T1000 (cell line): ENCODE measurements at places on chromosomes 12 and 14.

GRCh38 chr14:88929656-88930436, 105.4 kb downstream of the TTC8 start:
- DNase-seq: no peak

- DNase-seq: no peak
Observed at GRCh38 chr14:99562856-99563748, 40.9 kb downstream of the CCDC85C start.

DNA sequence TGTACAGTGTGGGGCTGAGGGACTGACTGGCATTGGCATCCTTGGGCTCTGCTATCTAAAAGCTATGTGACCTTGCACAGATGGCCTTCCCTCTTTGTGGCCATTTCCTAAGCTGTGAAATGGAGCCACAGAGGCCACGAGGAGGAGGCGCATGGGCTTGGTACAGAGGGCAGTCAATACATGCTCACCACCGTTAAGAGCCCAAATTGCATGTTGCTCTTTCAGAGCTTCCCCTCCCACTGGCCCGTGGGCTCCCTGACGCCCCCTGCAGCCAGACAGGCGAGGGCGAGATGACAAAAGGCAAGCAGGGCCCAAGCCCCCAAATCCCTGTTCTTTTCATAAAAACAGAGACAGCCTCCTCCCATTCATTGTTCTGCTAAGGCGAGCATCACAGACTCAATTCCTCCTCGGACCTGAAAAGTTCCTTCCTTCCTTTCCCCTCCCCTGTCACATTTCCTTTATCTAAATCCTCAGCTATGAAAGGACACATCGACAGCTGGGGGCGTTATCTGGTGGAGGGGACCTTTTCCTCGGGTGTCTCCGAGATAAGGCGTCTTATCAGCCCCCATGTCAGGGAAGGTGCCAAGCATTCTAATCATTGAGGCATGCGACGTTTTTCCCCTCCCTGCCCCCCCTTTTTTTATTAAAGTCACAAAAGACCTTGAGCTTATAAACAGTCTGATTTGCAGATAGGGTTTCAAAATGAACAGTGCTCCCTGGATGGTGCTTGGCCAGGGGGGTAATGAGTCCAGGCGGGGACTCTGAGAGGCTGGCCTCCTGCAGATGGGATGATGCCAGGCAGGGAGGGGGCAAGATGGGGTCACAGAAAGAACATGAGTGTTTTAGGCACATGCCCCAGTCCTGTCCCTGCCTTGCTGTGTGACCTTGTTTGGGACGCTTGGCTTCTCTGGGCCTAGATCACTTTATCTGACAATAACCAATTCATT, 26.4 kb downstream of the FAM222A start:
- DNase-seq: no peak

GRCh38 chr14:33738491-33738890, 212.4 kb downstream of the EGLN3 start:
- DNase-seq: no peak

GRCh38 chr12:28497889-28498411, 307.7 kb downstream of the CCDC91 start:
- no peak for DNase-seq

DNA sequence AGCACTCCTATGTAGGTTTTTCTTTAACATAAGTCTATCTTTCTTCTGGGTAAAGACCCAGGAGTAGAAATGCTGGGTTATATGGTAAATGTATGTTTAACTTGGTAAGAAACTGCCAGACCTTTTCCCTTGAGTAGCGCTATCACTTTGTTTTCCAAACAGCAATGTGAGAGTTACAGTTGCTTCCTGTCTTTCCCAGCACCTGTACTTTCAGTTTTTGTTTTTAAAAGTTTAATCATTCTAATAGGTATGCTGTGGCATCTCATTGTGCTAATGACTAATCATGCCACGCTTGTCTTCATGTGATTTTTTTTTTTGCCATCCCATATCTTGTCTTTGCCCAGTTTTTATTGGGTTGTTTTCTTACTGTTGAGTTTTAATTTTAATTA, 28.1 kb downstream of the GIT2 start:
- DNase-seq: no peak

- no peak for DNase-seq
Observed at GRCh38 chr14:56744016-56744415, 66.3 kb downstream of the OTX2 start.

- DNase-seq: no peak
Observed at GRCh38 chr12:89525305-89525823, 483 bp downstream of the POC1B start.

DNA sequence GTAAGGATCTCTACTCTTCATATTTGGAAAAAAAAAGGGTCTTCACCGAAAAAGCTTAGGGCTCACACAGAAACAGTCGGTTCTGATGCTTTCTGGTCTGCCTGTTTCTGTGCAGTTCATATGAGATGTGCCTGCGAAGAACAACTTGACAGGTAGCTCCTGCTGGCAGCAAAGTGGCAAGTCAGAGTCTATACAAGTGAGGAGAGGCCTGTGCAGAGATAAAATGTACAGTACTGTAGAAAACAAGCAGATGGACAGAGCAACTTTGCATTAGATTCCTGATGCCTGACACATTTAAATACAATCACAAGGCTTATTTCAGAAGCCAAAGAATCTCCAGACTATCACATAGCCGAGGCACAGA, 936.0 kb downstream of the DIO2 start:
- DNase-seq: no peak

DNA sequence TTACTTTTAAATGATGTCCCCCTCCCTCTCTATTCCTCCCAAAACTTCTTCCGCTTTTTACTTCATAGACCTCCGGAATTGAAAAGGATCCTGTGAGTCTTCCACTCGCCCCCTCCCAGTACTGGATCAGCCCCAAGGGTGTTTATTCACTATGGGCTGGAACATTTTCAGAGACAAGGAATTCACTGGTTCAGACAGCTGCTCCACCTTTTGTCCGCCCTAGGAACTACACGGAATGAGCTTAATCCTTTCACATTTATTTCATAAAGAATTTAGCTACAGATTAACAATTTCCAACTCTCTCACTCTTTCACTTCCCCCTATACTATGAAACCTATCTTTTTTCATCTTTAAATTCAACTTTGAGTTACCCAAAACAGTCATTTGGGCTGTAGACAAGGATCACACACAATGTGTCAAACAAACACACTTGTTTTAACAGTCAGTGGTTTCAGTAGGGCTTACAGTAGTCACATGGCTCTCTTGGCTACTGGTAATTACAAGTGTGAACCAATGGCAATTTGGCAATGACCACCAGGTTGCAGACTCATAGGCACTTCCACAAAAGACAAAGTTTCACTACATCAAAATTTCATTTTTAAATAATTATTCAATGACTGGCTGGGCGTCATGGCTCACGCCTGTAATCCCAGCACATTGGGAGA, 20.6 kb downstream of the CNIH1 start:
- peak; percentile 27 for DNase-seq

DNA sequence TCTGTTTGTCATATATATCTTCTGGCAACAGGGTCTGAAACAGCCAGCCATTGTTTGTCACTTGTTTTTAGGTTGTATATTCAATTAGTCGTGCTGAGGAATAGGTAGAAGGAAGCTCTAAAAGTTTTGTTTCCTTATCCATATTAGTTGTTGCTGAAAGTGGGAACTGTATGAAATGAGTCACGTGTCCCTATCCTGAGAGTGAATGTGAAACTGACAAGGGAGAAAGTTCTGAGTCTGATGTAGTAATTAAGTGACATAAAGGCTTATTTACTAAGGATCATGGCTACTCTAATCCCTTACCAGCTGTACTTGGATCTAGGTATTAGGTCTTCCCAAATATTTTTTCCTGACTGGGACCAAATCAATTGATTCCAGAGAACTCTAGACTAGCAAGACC, 16.4 kb downstream of the FAM234B start:
- no peak for DNase-seq

- DNase-seq: no peak
Observed at GRCh38 chr14:38210587-38211216, 3.0 kb downstream of the SSTR1 start.

DNA sequence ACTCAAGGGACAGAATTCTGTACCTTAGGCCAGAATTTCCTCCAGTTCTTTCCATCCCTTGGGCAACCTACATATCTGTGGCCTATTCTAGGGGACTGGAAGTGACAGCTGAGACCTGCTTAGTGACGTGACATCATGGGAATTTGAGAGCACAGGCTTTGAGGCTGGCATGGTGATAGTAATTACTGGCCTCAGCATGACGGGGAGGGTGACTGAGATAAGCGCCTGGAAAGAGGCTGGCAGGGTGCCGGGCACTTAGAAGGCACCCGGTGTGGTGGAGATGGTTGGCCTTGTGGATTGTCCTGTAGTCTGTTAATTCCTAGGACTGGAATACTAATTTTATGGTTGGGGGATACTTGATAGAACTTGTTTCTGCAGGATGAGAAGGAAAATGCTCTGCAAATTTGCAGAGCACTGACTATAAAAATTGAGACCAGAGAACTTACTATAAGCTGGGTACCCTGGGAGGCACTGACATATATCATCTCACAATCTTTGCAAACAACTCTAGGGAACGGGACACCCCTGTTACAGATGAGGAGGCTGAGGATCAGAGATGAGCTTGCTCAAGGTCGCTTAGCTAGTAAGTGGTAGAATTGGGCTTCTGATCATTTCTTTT, 42.2 kb upstream of the TBX3 start:
- no peak for DNase-seq

GRCh38 chr12:78403681-78404080, 460.9 kb upstream of the SYT1 start:
- DNase-seq: no peak

DNA sequence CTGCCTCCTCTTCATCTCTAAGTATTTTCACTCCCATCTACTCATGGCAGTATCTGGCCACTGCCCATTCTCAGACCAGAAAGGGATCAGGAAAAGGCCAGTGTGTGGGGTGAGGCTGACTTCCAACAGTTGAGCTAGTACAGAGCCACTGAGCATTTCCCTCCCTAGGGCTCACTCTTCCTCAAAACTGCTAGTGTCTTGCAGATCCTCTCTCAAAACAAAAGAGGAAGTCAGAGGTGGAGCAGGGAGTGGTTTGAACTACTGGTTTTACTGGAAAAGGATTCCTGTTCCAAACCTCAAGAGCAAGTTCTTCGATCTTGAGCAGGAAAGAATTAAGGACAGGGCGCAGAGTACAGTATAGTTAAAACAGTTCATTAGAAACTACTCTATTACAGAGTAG, 11.7 kb upstream of the RNASE10 start:
- DNase-seq: no peak

DNA sequence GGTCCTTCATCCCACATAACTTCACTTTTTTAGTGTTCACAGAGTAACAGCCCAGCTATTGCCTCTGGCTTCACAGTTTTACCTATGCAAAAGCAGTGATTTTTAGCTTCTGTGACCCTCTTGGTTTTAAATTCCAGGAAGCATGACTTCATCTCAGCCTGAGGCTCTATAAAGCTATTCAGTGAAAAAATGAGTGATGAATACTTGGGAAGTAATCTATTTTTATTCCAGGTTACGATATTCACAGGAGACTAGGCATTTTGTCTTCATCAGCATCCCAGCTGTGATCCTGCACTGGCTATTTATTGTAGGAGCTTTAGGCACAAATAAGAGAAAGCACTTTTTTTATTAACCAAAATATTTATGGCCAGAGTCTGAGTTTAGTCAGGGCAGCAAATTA, 164.8 kb downstream of the SNAPC1 start:
- no peak for DNase-seq

DNA sequence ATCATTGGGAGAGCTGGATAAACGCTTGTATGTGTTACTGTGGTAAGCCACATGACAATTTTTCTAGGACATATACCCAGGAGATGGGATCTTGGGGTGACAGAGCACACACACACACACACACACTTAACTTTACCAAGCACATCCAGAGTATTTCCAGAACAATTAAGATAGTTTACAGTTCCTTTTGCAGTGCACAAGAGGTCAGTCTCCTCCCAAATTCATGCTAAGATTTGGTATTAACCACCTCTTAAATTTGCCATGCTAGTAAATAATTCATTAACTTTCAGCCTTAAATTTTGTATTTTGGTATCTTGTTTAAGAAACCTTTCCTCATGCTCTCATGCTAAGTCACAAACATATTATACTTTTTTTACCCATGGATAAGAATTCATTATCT, 33.9 kb upstream of the LIMA1 start:
- DNase-seq: no peak

GRCh38 chr12:101828463-101829196, 2.1 kb downstream of the GNPTAB start:
- DNase-seq: no peak

GRCh38 chr12:57770734-57771133, 1.2 kb downstream of the METTL1 start:
- DNase-seq: no peak

- no peak for DNase-seq
Observed at GRCh38 chr12:54053003-54053750, 458 bp upstream of the HOXC4 start.

- DNase-seq: no peak
Observed at GRCh38 chr14:84826294-84826693, 703.6 kb upstream of the FLRT2 start.

GRCh38 chr12:85405781-85406522, 125.9 kb downstream of the ALX1 start:
- DNase-seq: no peak

GRCh38 chr14:58171090-58171489, 19.1 kb upstream of the ARMH4 start:
- peak; percentile 59 for DNase-seq

- no peak for DNase-seq
Observed at GRCh38 chr12:2857576-2857975, 737 bp upstream of the TEX52 start.

- peak; percentile 76 for DNase-seq
Observed at GRCh38 chr12:6532927-6533652, 1.2 kb upstream of the GAPDH start.

GRCh38 chr12:26825459-26826016, 7.5 kb downstream of the ITPR2 start:
- no peak for DNase-seq

DNA sequence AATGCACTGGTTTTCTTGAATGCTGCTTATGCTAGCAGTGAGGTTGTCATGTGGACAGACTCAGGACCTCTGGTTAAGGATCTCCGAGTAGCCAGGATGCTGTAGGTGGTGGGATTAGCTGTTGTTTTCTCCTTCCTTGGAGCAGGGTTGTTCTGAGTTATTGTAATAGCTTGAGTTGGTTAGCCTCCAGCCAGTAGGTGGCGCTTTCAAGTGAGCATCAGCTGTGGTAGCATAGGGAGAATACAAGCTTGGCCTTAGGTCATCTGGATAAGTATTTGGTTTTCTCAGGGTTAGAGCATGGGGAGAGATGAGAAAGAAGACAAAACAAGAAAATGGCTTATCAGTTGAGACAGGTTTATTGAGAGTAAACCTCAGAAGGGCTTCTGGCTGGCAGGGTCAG, 299.7 kb upstream of the FBXO33 start:
- no peak for DNase-seq

- DNase-seq: no peak
Observed at GRCh38 chr12:92030618-92031017, 115.0 kb downstream of the BTG1 start.

DNA sequence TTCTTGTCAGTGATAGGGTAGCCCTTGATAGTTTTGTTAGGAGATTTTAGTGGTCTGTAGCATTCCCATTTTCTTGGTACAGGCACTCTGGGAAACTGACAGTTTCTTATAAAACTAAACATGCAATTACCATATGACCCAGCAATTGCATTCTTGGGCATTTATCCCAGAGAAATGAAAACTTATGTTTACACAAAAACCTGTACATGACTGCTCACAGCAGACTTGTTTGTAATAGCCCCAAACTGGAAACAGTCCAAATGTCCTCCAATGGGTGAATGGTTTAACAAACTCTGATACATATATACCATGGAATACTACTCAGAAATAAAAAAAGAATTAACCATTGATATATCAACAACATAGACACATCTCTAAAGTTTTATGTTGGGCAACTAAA, 75.5 kb downstream of the BORCS5 start:
- DNase-seq: no peak

- no peak for DNase-seq
Observed at GRCh38 chr12:105659355-105660075, 329.0 kb downstream of the C12orf75 start.
